ENCODE measurements at places on chromosomes 5 and 9.

GRCh38 chr5:131932235-131932634, 13.2 kb downstream of the MEIKIN start:
- no peak for DNase-seq

DNA sequence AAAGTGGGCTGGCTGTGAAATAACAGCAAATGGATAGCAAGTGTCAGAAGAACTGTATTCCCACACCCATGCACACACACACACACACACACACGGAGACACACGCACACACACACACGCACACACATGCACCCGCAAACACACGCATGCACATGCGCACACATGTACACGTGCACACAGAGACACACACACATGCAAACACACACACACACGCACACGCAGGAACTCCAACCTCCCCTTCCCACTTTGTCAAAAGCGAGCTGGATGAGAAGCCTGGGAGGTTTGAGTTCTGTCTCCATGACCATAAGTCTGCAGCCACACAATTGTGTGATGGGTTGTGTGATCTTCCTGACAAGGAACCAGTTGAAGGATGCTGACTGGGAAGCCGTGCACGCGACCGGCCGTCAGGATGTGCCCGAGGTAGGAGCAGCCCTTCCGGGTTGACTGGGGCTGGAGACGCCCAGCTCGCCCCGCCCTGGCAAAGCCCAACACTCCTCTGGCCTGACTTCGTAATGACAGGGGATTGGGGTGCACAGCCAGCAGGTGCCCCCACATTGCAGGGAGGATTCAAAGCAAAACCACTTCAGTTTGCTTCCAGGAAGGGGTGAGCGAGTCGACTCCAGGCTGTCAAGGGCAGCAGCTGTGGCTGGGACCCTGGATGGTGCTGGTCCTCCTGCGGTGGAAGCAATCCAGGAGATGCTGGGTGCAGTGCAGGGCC, 29.3 kb upstream of the NKD2 start:
- DNase-seq = no peak

GRCh38 chr5:80822640-80823039, 137.5 kb upstream of the RASGRF2 start:
- DNase-seq = no peak

GRCh38 chr9:119366909-119367682, 2.1 kb downstream of the BRINP1 start:
- no peak for DNase-seq

DNA sequence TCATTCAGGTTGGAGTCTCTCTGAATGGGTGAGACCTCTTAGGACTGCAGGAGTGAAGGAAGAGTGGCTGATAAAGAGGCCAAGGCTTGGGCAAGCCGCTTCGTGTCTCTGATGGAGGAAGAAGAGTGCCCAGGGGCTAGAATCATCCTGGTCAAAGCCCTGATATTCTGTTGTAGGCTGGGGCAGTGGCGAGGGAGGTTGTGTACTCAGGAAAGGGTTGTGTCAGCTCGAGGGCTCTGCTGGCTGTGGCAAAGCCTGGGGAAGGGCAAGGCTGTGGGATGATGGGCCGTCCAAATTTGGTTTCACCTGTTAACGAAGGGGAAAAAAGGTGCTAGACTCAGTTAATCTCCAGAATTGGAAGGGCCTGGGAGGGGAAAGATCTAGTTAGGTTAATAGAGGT, 2.4 kb upstream of the TRMT10B start:
- no peak for DNase-seq

DNA sequence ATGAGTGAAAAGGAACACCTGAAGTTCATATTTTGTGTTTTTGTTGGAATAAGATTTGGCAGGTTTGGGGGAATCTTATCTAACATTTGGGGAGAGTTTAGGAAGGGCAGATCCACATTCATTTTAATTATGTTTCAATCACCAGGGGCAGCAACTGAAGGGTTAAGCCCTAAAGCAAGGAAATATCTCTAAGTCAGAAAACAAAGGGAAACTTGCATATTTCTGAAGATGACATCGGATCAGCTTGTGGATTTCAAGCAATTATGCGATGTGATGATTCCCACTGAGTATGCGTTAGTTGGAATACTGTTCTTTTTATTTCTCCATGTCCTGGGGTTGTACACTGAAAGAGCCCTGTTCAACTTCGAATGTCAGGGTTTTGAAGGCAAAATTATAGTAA, 59.8 kb upstream of the NFIB start:
- no peak for DNase-seq

- no peak for DNase-seq
These were observed 116.1 kb downstream of the MSX2 start for GRCh38 chr5:174840435-174840834.

- DNase-seq = no peak
These were observed 2.9 kb upstream of the FOXD1 start for GRCh38 chr5:73451224-73452130.
